Lower lobe of right lung (tissue), 2 donors: ENCODE measurements at places on chromosomes 13 and 19. TPM values are rescaled to one million over a fixed set of nuclear protein-coding genes. Genes with fewer than 3 reads are reported as not detected.

ZNF701 gene
- total RNA-seq = 21.6 TPM

DNA sequence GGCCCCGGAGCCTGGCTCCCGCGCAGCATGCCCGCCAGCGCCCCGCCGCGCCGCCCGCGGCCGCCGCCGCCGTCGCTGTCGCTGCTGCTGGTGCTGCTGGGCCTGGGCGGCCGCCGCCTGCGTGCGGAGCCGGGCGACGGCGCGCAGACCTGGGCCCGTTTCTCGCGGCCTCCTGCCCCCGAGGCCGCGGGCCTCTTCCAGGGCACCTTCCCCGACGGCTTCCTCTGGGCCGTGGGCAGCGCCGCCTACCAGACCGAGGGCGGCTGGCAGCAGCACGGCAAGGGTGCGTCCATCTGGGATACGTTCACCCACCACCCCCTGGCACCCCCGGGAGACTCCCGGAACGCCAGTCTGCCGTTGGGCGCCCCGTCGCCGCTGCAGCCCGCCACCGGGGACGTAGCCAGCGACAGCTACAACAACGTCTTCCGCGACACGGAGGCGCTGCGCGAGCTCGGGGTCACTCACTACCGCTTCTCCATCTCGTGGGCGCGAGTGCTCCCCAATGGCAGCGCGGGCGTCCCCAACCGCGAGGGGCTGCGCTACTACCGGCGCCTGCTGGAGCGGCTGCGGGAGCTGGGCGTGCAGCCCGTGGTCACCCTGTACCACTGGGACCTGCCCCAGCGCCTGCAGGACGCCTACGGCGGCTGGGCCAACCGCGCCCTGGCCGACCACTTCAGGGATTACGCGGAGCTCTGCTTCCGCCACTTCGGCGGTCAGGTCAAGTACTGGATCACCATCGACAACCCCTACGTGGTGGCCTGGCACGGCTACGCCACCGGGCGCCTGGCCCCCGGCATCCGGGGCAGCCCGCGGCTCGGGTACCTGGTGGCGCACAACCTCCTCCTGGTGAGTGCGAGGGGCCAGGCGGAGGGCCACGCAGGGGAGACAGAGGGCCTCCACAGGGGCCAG is at the start of gene KL:
TSS of gene KL (plus strand) at position 10 of the 909 bp plus-strand sequence. CDS start at position 28, 18 bp downstream.
- H3K27ac ChIP-seq = peak within 1 kb of the TSS; percentile 91
- H3K4me3 ChIP-seq = peak within 1 kb of the TSS; percentile 73
- H3K4me1 ChIP-seq = peaks cover 18% of the 10 kb centered on the region
- H3K36me3 ChIP-seq = no peaks in the 10 kb centered on the region

- no peaks in the 10 kb centered on the region for H3K36me3 ChIP-seq
- no peaks in the 10 kb centered on the region for H3K4me1 ChIP-seq
- no peaks in the 10 kb centered on the region for H3K27me3 ChIP-seq
- H3K27ac ChIP-seq = no peak overlapping the region
- H3K4me3 ChIP-seq = no peak overlapping the region
Observed at GRCh38 chr13:79502859-79503468, 22.0 kb downstream of the NDFIP2 start.

GRCh38 chr13:107209824-107210722 is 642.1 kb upstream of the ARGLU1 start:
- H3K4me3 ChIP-seq = peak overlapping the region; percentile 7
- H3K4me1 ChIP-seq = peaks cover 8% of the 10 kb centered on the region
- DNase-seq = no peak
- no peaks in the 10 kb centered on the region for H3K36me3 ChIP-seq

DNA sequence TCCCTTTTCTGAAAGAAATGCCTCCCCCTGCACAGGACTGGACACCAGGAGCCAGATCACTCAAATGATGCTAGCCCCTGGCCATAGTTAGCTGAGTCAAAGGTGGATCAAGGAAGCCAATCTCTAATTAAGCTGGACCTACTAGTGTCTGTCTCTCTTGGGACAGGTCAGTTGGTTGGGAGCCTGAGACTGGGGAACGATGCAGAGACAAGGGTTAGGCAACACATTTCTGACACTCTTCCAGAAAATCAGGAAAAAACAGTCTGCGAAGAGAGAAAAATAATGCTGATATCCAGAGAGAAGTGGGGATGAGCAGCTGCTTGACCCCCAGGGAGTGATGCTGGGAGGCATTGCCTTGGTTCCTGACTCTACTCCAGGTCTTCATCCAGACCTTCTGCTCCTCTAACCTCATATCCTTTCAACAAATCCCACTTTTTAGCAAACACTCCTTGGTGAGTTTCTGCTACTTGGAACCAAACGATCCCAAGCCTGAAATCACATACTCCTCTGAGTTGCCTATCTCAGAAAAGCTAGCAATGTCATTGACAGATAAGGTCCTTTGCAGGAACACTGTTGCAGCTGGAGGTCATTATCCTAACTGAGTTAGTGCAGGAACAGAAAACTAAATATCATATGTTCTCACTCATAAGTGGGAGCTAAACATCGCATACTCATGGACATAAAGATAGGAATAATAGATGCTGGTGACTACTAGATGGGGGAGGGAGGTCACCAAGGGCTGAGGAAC is 369.7 kb downstream of the COG6 start:
- H3K27me3 ChIP-seq = no peaks in the 10 kb centered on the region
- H3K27ac ChIP-seq = no peak overlapping the region
- no peaks in the 10 kb centered on the region for H3K36me3 ChIP-seq
- no peak for DNase-seq
- H3K4me3 ChIP-seq = no peak overlapping the region

DNA sequence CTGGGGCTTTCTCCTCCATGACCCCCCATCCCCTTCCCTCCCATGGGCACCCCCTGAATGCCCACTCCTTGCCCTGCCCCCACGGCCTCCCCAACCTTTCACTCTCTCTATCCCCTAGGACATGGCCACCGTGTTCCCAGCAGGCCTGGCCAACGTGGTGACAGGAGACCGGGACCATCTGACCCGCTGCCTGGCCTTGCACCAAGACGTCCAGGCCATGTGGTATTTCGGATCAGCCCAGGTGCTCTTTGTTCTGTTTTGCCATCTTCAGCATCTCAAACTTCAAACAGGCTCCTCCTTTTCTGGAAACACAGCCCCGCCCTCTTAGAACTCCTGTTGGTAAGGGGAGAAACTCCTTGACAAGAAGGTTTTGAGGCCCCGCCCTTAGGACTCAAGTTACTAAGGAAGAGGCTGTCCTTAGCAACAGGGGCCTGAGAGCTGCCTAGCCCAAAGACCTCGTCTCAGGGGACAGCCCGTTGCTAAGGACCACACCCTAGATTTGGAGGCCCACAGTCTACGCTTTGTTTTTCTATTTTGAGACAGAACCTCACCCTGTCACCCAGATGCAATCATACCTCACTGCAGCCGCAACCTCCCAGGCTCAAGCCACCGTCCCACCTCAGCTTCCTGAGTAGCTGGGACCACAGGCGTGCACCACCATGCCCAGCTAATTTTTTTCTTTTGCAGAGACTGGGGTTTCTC is 5.1 kb upstream of the FLT3LG start:
- H3K36me3 ChIP-seq = peaks cover 45% of the 10 kb centered on the region
- DNase-seq = no peak
- H3K27me3 ChIP-seq = no peaks in the 10 kb centered on the region
- peaks cover 25% of the 10 kb centered on the region for H3K4me1 ChIP-seq
- H3K27ac ChIP-seq = peak overlapping the region; percentile 7
